ENCODE measurements at places on chromosomes 16 and 17. TPM values are rescaled to one million over a fixed set of nuclear protein-coding genes. Genes with fewer than 3 reads are reported as not detected.

CDT1 gene
- total RNA-seq: 141 TPM

GRB2 gene
- 141 TPM for total RNA-seq

MIEN1 gene
- 24.6 TPM for total RNA-seq

OR1F1 gene
- not detected for total RNA-seq

BEAN1 gene
- not detected for total RNA-seq

STAT5B gene
- total RNA-seq: 255 TPM

NEUROD2 gene
- total RNA-seq: not detected

SLC12A3 gene
- not detected for total RNA-seq

NPIPA5 gene
- total RNA-seq: 7.6 TPM

ZPBP2 gene
- total RNA-seq: 0.53 TPM

GRCh38 chr17:12256380-12256995 is 235.8 kb downstream of the MAP2K4 start:
- no peak for ATAC-seq

GRCh38 chr17:3817851-3818605 is 17.0 kb upstream of the ITGAE start:
- ATAC-seq: no peak

GRCh38 chr16:54335230-54335629 is 48.6 kb upstream of the IRX3 start:
- no peak for ATAC-seq

- ATAC-seq: no peak
Observed at GRCh38 chr16:12425134-12425941, 378.3 kb downstream of the CPPED1 start.

- no peak for ATAC-seq
Observed at GRCh38 chr17:38980490-38981217, 13.5 kb upstream of the FBXO47 start.

GRCh38 chr17:45436161-45436560 is 3.5 kb upstream of the ARHGAP27 start:
- ATAC-seq: no peak

DNA sequence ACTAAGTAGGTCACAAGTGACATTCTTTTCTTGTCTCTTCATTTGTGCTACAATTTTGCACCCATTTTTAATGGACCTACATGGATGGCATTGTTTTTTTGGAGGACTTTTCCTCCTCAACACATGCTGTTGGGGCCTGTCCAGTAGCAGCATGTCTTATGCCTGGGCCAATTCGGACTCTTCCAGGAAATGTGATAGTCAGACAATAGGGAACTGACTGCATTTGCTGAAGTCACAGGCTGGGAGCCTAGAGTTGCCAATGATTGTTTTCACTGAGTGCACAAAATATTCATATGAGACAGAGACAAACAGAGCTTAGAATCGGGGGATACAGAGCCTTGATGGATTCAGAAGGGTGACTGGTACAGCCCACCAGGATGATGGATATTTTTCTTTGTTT is 867.3 kb upstream of the GOT2 start:
- no peak for ATAC-seq

GRCh38 chr16:86740906-86741799 is 162.8 kb downstream of the FOXL1 start:
- ATAC-seq: no peak

DNA sequence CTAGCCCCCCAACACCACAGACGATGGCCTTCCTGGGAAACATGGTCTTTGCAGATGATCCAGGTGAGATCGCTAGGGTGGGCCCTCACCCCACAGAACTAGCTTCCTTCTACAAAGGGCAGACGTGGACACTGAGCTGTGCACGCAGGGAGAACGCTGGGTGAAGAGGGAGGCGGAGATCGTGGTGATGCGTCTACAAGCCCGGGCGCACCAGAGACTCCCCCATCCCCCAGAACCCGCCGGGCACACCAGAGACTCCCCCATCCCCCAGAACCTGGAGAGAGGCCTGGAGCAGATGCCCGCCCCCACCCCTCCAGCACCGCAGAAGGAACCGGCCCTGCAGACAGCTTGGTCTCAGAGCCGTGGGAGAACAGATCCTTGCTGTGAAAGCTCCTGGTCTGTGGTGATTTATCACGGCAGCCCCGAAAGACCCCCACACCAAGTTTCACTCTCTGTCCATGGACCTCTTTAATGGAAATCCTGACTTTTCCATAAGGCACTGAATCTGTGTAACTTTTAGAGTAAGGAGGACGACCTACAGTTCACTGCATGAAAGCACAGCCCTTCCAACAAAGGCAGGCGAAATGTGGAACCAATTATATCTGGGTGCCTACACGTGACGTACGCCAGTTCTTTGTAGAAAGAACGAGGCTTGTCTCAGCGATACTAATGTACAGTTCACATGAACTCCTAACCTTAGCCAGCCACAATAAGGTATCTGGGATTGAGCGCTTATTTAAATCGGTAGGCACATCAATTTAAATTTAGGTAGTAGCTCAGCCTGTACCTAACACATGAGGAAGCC is 88.5 kb downstream of the ANKRD11 start:
- ATAC-seq: no peak

DNA sequence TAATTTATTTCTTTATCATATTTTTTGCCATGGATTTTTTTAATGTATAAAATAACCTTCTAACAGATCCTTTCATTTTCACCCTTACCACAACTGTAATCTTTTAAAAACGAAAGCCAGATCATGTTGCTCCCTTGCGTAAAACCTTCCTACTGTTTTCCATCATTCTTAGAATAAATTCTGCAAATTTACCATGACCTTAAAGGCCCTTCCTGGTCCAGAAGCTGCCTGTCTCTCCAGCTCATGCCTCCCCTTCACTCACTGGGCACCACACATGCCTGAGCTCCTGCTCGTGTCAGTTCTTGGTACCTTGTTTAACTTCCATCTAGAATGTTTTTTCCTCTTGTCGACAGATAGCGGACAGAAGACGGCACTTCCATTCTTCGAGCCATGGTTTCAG is 245.0 kb upstream of the CDH5 start:
- ATAC-seq: no peak

DNA sequence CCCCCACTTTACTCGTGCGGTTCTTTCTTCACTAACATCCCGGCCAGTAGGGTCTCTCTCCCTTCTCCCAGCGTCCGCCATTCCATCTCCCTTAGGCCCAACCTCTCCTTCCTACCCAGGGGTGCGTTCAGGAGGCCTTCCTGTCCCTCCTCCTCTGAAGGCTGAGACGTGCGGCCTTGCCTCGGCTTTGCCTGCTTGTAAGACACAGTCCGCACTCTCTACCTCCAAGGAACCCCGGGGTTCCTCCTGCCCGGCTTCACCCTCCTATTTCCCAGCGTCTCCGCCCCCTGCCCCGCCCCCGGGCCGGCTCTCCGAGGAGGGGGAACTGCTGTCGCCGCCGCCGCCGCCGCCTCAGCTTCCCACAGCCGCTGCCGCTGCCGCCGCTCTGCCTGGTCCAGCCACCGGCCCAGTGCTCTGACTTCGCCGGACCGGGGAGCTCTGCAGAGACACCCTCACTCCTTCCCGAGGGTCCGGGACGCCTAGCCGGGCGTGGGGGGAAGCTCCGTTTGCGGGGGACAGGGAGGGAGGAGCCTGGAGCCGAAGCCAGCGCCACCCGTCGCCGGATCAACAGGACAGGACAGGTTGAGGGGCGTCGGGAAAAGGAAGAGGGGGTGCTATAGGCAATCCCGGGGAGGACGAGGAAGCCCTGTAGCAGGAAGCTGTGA is 1.2 kb upstream of the FGF11 start:
- no peak for ATAC-seq

DNA sequence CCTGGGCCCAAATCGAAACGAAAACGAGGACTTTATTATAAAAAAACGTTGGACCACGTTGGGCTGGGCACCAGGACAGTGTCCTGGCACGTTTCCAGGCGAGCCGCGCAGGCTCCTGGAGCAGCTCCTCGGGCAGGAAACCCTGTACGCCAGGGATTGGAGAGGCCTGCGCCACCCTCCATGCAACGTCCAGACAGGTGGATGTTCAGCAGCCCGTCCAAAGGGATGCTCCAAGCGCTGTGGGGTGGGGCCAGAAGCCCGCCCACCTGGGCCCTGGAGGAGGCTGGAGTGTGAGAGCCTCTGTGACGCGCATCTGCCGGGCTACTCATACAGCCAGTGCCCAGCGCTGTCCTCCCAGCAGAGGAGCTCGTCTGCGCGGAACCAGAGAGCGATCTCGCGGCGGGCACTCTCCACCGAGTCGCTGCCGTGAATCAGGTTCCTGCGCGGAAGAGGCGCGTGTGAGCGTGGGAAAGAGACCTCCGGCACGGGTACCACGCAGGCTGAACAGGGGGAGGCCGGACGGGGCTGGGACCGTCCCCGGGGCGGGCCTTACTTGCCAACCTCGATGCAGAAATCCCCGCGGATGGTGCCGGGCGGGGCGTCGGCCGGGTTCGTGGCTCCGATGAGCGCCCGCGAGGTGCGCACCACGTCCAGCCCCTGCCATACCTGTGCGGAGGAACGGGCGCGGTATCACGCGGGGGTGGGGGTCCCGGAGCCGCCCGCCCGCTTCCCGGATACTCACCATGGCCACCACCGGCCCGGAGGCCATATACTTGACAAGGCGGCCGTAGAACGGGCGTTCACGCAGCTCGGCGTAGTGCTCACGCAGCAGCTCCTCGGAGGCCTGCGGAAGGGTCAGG is 785 bp downstream of the NME3 start:
- ATAC-seq: peak; percentile 38

DNA sequence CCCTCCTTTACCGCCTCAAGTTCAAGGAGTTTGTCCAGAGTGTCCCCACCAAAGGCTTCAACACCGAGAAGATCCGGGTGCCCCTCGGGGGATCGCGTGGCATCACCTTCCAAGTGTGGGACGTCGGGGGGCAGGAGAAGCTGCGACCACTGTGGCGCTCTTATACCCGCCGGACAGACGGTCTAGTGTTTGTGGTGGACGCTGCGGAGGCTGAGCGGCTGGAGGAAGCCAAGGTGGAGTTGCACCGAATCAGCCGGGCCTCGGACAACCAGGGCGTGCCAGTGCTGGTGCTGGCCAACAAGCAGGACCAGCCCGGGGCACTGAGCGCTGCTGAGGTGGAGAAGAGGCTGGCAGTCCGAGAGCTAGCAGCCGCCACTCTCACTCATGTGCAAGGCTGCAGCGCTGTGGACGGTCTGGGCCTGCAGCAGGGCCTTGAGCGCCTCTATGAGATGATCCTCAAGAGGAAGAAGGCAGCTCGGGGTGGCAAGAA is 1.1 kb downstream of the ARL4D start:
- ATAC-seq: no peak

GRCh38 chr16:54135361-54136275 is 151.0 kb downstream of the IRX3 start:
- ATAC-seq: no peak

GRCh38 chr16:30030841-30031413 is at the start of gene TLCD3B:
TSS of gene TLCD3B (minus strand) at chr16:30031271. CDS start at chr16:30030527, 744 bp downstream.
- ATAC-seq: no peak

DNA sequence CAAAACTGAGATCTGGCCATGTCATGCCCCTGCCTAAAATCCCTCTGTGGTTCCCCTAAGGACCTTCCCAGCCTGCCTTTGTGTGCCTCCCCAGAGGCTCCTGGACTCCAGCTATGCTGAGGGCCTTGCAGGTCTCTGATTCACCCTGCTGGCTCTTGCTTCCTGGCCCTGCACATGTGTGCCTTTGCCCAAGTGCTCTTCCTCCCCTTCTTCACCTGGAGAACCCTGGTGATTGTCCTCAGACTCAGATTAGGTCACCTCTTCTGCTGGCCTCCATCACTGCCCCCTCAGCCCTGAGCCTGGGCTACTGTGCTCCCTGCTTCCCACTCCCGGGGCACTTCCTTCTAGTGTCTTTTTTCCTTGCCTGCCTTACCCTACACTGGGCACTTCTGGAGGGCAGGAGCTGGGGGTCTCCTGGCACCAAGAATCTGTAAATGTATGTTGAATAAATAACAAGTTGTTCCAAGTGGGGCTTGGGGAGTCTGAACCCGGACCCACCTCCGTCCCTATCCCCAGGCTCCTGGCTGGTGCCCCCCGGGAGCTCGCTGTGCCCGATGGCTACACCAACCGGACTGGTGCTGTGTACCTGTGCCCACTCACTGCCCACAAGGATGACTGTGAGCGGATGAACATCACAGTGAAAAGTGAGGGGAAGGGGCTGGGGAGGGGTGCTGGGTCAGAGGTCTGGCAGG is 7.8 kb downstream of the ITGA3 start:
- ATAC-seq: no peak

DNA sequence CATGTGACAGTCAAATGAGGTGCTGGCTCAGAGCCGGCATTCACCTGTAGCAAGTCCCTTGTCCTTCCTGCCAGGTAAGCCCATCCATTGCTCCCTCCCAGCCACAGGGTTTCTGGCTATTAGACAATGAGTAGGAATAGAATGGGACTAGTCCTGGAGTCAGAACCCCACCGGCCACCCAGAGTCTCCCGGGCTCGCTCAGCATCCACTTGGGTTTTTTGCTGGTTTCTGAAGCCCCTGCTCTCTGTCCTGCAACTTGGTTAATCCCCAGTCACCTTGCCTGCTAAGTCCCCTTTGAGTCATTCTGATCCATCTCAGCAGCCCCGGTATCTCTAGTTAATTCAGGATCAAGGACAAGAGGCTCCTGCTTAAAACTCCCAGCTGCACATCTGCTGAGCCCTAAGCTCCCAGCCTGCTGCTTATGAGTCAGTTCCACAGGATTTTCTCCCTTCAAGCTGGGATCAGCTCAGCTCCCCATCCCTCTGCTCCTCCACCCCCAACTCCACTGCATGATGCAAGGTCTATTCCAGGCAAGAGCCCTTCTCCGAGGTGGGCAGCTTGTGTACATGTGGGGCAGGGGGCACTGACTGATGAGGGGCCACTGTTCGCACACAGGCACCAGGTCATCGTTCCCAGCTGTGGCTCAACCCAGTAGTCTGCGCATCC is 19.9 kb upstream of the MRPS23 start:
- no peak for ATAC-seq

DNA sequence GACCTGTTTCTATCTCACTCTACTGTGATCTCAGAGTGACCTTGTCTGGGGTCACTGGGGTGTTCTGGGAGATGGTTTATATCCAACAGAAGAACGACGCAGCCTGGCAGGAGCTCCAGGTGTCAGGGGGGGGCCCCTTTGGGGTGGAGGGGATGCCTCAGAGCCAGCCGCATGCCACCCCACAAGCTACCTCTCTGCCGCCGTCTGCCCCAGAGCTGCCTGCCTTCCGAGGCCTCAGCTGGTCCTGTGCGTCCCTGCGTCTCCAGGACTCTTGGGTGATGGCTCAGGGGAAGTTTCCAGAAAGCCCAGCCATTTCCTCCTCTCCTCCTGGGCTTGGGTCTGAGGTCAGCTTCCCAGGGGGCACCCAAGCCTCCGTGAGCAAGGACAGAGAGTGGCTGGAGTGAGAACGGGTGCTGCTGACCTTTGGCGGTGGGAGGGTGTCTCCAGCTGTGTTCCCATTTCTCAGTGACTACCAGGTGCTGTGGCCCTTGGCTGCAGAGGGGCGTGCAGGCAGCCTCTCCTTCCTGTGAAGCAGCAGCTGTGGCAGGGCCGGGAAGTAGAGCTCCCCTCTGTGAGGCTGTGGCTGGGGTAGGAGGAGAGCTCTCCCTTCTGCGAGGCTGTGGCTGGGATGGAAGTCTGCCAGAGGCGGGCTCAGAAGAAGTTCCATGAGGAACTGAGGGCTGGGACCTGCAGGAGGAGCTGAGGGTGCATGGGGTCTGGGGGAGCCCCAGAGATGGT is 19.8 kb downstream of the JPH3 start:
- no peak for ATAC-seq
